Activated CD8-positive, alpha-beta memory T cell treated with anti-CD3 and anti-CD28 coated beads for 48 hours (primary cell): ENCODE measurements at places on chromosomes 7 and 10.

DNA sequence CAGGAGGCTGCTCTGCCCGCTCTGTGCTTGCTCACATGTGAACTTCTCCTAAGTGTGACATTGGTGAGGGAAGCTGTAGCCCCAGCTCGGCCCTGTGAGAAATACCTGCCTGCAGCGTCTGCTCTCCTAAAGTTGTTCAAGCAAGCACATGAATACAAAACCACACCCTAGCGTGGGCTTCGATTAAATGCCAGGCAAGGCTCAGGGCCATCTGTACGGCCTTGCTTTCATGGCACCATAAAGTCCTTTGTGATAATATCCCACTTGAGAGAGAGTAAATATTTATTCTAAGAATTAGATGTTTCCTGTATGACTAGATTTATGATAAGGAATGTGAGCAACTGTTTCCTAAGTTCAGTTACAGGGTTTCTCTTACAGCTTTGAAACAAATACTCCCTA is 262.8 kb upstream of the KLF14 start:
- DNase-seq = no peak

DNA sequence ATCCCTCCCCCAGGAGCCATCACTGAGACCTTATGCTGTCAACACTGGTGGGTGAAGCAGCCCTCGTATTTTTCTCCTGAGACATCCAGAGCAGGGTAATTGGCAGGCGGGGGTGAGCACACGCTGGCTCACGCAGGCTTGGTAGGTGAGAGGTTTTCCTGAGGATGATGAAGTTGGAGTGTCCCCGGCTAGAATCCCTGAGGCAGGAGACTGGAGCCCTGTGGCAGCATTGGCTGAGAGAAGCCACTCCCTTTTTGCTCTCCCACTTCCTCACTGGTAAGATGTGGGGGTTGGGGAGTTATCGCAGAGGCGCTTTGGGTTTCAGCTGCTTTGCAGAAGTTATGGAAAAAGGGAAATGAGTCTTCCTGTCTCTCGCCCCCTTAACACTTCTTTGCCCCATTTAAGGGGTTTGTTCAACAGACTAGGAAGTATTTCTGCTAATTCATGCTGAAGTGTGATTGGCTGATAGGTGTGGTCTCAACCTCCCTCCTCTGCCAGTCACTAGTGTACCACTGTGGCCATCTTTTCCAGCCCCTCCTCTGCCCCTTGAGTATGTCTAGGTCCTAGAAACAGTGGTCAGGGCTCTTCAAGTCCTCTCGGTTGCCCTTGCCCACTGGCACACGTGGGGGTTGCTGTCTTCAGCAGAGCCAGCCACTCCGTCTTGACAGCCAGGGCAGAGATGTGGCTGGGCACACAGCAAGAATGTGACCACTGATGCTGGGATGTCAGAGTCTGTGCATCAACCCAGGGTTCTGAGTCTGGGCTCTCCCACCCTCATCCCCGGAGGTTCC is 5.7 kb downstream of the ARPC1B start:
- DNase-seq = no peak

DNA sequence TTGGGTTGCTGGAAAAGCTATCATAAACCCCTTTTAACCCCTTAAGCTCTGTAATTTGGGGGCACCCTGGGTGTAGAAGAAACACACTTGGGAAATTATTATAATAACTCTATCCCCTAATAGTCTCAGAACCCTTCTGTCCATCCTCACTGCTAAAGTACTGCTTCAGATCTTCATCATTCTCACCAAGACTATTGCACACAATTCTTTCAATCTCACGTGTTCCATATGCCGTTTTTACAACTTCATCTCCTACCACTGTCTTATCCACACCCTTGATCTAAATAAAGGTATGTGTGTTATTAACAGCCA is 15.8 kb downstream of the ANKRD22 start:
- DNase-seq = no peak

DNA sequence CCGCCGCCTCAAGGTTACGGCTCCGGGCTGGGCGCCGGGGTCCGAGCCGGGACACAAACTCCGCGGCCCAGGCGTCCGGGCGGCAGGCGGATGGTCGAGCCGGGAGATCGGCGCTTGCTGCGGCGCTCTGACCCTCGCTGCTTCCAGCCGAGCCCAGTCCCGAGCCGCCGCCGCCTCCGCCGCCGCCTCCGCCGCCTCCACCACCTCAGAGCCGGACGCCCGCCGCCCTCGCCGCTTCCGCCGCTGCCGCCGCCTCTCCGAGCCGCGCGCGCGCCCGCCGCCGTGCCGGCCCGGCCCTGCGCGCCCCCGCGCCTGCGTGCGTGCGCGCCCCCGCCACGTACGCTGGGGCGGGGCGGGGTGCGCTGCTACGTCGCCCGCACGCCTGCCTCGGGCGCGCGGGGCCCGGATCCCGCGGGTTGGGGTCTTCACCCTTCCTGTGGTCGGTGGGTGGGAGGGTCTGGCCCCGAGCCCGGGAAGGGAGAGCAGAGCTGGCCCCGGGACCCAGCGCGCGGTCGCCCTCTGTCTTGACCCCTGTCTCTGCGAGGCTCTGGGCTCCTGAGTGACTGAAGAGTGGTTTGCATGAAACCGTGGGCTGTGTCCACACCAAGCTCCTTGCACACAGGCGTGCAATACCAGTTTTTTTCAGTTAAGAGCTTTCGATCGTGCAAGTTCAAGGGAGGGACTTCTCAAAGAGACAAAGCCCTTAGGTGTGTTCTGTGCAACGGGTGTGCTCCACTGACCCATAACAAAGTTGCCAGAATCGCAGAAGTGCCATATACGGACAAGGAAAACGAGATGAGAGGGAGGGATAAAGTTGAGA is at the start of gene SMURF1:
Gene SMURF1 (minus strand): TSS at position 256 of the 820 bp plus-strand sequence. CDS start 328 bp downstream, outside the sequence.
- DNase-seq = peak; percentile 32
